ENCODE measurements at places on chromosomes 2 and 18.
A peak's percentile ranks its signal among the peaks of the same experiment; 100 is the strongest.

GRCh38 chr2:120466704-120467054, 120.7 kb downstream of the INHBB start:
- DNase-seq = no peak

GRCh38 chr2:112001942-112002341, 53.1 kb upstream of the TMEM87B start:
- DNase-seq = no peak

DNA sequence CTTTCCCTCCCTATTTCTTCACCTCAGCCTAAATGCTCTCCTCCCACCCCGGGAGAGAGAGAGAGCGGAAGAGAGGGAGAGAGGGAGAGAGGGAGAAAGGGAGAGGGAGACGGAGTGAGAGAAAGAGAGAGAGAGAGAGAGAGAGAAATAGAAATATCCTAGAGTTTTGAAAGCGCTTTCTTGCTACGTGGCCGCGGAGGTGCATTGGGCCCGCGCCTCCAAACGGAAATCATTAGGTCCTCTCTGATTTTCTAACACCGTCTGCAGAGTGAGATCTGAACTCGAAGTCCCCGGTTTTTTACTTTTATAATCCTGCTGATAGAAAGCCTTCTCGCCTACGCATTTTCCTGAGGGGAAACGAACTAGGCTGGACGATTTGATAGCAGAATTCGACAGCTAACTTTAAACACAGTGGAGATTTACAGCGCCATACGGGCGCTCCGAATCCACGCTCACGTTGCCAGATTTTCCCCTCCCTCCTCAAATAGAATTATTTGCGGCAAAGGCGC, 903 bp upstream of the EVX2 start:
- no peak for DNase-seq

- DNase-seq = no peak
Measured at GRCh38 chr18:27599202-27599829, 414.2 kb upstream of the CHST9 start.

DNA sequence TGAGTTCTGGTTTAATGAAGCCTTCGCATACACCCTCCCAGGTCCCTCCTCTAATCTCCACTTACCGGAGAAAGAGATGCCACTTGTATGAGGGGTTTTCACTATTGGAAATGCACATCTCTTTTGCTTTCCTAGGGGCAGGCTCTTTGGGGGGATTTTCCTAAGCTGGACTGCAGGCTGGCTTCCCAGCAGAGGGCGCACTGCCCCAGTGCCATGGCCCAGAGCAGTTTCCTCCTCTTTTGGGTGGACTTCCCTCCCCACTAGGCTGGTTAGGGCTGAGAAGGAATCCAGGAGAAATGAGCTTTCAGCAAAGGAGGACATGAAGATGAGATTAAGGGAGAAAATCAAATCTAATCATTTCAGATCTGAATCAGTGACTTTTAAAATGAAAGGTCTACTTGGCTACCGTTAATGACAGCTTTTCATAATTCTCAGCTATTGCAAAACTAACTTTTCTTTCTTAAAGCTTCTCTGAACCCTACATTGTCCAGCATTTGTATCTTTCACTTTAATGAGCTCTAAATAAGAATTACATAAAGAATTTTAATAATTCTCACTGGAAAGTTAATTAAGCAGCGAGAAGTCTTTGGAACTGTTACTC, 784.1 kb upstream of the FANCL start:
- no peak for DNase-seq

- no peak for DNase-seq
Measured at GRCh38 chr2:23707096-23707495, 219.8 kb downstream of the ATAD2B start.

DNA sequence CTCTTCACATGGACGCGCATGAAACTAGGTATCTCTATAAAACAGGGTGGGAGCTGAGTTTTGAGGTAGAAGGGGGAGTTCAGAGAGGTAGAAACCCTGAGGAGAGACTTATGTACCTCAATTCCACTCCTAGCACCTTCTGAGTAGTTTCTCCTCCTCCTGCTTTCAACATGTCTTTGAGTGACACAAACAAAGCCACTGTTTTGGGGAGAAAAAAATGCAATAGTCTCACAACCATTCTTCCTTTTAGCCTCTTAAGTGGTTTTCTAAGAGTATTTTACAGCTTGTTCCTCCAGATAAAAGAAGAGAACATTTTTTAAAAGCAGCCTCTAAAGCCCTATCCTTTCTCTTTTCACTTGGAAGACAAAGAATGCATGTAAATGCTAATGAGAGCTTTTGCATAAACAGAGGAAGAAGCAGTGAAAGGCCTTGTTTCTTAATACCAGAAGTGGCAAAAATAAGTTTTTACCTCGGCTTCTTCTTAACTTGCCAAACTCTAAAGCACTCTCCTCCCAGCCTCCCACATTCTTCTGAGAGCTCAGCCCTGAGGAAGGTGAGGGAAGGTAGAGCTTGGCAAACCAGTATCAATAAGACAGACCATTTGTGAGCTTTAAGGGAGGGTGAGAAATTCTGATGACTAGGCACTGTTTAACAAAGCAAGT, 1304.4 kb upstream of the ACVR2A start:
- no peak for DNase-seq

DNA sequence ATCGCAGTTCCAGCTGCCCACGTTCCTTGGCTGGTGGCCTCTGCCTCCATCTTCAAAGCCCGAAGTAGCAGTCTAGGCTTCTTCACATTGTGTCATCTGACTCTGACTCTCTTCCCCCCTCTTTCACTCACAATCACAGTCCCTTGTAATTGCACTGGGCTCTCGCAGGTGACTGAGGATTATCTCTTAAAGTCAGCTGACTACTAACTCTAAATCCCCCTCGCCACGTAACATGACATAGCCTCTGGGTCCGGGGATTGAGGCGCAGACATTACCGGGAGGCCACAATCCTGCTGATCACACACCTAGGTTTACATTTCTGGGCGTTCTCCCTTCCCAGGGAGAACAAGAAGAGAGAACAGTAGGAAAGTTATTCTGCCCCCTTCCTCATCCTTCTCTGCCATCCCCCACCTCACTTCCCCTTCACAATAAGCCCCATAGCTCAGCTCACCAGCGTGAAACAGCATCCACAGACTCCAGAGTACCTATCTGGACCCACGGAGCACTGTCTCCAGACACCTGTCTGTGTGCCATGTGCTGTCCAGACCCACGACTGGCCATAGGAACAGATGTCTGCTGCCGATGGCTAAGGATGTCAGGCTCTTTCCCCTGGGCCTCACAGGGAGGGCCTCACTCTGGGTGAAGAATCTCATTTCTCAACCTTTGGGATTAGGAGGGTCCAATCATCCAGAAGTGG, 64.3 kb upstream of the FZD7 start:
- no peak for DNase-seq

DNA sequence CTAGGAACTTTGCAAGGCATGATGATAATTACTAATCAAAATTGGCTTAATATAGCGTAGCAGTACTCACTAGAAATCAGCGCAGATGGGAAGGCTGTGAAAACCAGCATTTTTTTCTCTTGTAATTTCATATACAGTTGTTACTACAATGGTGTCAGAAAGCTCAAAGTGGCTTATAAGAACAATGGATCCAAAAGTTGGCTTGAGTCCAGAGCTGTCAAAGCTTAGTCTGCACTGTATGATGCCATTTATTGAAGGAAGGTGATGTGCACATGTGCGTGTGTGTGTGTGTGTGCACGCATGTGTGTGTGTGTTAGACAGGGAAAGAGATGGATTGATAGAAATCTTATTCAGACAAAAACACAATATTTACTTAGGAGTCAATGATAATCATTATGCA, 341.3 kb downstream of the TGIF1 start:
- DNase-seq = no peak

DNA sequence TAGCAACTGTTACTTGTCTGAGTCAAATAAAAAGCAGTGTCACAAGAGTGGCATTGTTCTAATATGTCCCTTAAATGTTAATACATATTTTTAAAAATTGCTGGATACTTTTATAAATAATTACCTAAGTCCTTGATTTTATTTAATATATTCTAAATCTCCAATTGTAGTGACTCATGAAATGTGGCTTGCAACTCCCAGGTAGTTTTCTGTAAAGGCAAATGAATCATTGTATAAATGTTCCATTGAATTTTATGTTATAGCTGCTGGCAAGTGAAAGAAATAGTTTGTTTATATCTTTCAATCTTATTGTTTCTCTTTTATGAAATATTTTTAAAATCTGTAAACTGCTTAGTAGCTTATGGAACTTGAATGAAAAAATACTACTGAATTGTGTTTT, 32.7 kb upstream of the C1GALT1C1L start:
- DNase-seq = no peak

- DNase-seq = peak; percentile 75
Measured at GRCh38 chr2:197280015-197280702, 30.4 kb downstream of the ANKRD44 start.

DNA sequence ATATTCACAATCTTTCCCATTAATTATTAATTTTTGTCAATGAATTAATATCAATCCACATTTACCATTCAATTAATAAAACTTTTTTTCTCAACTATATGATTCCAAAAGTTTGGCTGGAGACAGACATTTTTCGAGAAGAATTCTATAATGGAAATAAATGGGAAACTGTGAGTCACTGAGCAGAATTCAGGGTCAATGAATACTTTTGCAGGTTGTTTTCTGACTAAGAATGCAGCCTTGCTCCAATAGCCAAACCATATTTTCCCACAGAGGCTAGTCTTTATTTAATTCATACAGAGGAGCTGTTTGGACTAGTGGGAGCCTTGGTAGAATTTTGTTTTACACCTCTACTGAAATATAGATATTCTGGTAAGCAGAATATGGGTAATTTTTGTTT, 82.3 kb downstream of the ARHGAP28 start:
- DNase-seq = no peak

All from AG09319 (cell line).